ENCODE measurements at places on chromosomes 11 and 22.

GRCh38 chr11:34890089-34890488 lies 26.1 kb downstream of the APIP start:
- DNase-seq: no peak

DNA sequence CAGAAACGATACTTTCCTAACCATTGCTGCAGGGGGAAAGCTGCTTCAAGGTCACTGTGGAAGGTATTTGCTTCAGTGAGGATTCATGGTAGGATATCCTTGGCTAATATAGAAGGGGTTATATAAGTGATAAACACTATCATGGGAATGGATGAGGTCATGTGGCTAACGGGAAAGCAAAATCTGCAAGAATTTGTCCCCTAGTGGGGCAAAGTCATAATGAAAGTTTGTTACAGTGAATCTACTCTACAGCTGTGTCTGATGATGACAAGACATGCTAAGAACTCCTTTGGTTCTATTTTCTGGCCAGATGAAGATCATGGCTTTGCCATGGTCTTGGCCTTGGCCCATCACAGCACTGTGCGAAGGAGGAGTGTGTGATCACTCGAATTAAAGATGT lies 13.8 kb downstream of the MMP20 start:
- peak; percentile 8 for DNase-seq

DNA sequence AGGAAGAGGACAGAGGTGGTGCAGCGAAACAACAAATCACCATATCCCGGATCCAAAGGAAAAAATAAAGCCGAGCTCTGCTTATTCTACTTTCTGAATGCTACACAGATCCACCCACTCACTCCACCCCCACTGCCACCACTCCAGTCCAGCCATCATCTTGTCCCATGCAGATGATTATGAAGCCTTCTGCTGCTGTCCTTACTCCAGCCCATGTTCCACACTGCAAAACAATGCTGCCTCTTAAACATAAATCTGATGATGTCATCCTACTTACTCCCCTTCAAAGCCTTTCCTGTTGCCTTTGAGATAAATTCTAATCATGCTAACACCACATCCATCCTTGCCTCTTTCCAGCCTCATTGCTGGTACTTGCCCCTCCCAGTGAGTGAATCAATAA lies 6.5 kb upstream of the DRD2 start:
- DNase-seq: no peak

GRCh38 chr22:39148727-39149535 lies 3.5 kb downstream of the CBX7 start:
- DNase-seq: peak; percentile 4

DNA sequence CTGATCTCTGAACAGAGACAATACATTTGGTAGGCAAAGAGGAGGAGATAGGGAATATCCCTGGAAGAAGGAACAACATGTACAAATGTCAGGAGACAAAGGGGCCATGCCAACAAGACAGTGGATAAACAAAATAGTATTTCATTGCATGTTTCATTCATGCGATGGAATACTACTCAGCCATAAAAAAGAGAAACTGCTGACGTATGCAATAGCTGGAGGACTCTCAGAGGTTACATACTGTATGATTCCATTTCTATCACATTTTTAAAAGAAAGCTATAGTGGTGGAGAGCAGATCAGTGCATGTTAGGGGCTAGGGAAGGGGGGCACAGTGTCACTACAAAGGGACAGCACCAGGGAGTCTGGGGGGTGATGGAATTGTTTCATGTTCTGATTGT lies 572.9 kb upstream of the CADM1 start:
- DNase-seq: no peak

GRCh38 chr11:59216641-59217564 lies 4.2 kb upstream of the MPEG1 start:
- peak; percentile 100 for DNase-seq

GRCh38 chr11:121418625-121419114 lies 33.4 kb upstream of the SORL1 start:
- peak; percentile 99 for DNase-seq

- DNase-seq: peak; percentile 95
Measured at GRCh38 chr22:39942439-39943230, 17.6 kb upstream of the TMA7B start.

- DNase-seq: peak; percentile 27
Measured at GRCh38 chr11:68870470-68870869, 28.8 kb upstream of the CPT1A start.

DNA sequence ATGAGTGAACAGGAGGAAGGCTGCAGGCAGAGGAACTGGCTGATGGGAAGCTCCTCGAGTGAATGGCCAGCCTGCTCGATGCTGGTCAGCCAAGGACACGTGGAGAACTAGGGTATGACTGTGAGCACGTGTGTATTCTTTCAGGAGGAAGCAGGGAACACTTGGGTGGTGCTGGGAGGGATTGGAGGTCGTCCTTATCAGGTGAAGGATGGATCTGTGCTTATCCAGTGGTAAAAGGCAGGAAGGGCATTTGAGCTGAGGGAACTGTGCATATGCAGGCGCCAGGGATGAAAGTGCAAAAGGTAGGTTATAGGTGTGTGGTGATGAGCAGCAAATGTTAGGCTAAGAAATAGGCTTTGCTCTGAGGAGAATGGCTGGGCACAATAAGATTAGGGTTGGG lies 9.7 kb upstream of the SLCO2B1 start:
- DNase-seq: no peak

DNA sequence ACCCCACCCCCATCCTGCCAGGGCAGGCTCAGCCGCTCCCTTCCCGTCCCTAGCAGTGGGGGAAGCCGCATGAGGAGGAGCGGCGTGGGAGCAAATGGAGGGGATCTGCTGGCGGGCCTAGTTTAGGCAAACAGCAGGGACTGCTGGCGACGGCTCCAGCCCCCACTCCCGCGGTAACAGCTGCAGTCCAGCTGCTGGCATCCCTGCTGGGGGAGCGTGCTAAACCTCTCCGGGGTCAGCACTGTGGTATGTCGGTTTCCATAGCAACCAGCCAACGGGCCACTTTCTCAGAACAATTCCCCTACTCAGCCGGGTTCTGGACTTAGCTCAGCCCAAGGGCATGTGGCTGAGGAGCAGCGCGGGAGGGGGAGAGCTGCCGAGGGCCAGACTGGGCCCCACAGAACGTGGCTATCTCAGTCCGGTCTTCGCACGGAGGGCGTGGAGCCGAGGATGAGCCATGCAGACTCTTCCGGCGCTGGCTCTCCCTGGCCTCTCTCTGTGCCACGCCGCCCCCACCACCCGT lies 98.8 kb downstream of the PKNOX2 start:
- DNase-seq: no peak

DNA sequence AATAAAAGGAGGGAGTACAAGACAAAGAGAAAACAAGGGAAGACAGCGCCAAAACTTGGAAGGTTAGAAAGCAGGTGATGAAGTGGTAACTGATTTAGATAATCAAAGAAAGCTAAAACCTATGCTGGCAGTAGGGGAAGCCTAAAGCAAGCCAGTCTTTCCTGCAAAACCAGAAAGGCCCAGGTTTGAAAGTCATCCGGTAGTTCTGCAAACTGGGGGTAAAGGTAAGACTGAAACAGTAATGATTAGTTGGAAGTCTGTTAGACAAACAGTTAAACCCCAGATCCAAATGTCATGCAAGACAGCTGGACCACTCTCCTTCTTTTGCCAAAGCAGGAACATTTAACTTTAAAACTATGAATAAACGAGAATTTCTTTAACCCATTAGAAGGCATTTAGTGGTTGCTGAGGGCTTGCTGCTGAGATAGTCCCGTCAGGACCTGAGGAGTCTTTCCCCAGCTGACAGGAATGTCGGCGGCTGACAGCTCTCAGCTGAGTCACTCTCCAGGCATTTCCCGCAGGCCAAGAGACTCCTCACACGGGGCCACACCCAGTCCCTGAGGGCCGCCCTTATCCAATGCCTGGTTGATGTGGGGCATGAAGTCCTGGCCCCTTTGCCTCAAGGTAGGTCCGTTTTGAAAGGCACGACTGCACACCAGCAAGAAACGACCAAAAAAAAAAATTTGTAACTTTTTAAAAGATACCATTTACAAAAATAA lies 36.3 kb upstream of the CFAP300 start:
- DNase-seq: no peak

DNA sequence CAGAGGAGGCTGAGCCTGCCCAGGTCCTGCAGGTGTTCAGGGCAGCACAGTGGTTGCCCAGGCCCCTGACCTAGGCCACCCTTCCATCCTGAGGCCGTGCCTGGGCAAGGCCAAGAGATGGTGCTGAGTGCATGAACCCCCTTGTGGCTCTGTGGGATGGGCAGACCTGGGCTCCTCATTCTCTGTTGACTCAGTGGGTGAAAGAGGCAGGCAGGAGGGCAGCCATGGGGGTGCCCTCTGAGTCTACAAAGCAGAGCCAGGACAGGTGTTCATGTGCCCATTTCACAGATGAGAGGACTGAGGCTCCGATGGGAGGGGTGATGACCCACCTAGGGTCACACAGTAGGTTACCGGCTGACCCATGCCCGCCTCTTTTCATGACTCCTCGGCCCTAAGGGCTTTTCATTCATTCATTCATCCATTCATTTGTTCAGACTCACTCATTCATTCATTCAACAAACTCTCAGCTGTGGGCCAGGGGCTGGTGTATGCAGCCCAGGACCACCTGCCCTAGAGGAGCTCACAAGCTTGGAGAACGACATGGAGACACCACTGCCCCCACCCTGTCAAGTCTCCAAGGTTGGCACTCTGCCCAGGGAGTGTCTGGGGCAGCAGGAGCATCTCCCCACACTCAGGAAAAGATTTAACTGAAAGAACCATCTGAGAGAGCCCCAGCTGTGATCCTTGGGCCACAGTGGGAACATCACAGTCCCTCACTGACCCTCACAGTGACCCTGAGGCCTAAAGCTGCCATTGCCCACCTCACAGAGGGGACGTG lies 40.5 kb downstream of the IGLL5 start:
- no peak for DNase-seq

DNA sequence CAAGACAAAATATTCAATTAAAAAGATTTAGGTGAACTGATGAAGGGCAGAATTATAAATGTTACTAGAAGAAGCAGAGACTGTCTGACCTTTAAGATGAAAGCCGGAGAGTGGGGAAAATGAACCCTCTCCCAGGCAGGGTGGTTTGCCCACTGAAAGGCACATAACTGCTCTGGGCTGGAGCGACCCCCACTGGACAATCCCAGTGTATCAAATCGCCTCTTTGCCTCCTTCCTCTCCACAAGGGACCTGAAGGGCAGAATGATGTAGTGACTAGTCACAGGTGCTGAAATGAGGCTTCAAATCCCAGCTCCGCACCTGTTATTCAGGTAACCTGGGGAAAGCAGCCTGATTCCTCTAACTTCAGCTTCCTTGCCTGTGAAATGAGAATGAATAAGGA lies 69.0 kb downstream of the EFCAB6 start:
- DNase-seq: no peak

GRCh38 chr11:126339863-126340434 lies 15.5 kb upstream of the ST3GAL4 start:
- no peak for DNase-seq

DNA sequence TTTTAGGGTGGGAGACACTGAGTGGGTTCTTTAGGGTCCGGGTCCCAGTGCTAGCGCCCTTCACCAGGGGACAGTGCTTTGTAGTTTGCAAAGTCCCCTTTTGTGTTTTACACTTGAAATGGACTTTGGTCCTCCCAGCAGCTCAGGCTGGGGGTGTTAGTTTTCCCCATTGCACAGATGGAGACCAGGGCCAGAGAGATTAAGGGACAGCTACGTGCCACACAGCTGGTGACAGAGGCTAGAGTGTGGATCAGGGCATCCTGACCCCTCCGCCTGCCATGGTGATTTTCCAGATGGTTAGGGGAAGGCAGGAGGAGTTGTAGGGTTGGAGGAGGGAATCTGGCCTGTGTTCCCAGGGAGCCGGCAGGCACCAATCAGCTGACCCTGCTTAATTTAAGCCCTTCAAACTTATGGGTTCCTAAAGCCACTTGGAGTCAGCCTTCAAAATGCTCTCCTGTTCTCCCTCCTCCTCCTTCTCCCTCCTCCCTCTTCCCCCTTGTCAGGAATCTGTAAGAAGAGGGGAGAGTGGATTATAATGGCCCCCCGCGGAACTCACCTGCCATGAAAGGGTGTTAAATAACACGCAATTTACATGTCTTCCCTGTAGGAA lies 22.5 kb upstream of the MPPED1 start:
- no peak for DNase-seq

GRCh38 chr11:11971906-11972547 lies 36.4 kb downstream of the DKK3 start:
- no peak for DNase-seq

- DNase-seq: no peak
Measured at GRCh38 chr11:96567176-96567575, 177.4 kb downstream of the JRKL start.

GRCh38 chr22:29093030-29093429 lies 20.2 kb downstream of the KREMEN1 start:
- no peak for DNase-seq

DNA sequence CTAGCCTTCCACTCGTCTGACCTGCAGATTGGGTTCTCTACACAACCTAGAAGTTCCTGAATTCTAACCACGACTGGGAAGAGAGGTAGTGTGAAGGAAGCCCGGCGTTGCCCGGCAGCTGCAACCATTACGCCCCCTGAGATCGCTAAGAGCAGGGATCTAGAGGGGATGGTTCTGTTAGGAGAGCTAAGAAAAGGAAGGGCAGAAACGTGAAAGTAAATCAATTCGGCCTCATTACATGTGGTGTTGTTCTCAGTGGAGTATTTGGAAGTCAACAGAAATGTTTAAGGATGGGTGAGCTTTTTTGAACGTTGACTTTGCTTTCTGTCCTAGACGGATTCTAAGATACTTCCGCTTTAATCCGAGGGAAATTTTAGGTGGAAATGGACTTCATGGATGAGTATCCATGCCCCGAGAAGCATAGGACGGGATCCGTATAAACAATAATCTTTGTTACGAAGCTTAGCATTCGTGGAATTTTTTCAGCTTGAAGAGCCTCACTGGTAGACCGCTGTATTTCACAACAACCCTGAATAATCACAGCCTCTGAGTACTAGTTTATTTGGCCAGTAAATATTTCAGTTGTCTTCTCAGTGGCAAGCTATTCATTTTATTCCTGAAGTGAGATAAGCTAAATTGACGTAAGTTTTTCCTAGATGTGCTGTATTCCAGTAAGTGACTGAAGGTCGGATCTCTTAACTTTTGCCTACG lies 629 bp downstream of the ATP5MG start:
- peak; percentile 51 for DNase-seq

DNA sequence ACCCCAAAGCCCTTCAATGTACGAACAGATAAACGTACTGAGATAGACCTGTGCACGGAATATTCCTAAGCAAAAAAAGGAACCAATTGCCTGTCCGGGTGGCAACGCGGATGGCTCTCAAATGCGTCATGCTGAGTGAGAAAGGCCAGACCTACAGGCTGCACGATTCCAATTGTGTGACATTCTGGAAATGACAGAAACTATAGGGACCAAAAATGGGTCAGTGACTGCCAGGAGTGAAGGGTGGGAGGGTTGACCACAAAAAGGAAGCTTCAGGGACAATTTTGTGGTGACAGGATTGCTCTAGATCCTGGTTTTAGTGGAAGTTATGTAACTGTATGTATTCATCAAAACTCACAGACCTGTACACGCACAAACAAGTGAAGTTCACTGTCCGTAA lies 24.0 kb upstream of the SYT8 start:
- DNase-seq: peak; percentile 89

GRCh38 chr11:92330114-92330513 lies 105.5 kb downstream of the FAT3 start:
- no peak for DNase-seq

DNA sequence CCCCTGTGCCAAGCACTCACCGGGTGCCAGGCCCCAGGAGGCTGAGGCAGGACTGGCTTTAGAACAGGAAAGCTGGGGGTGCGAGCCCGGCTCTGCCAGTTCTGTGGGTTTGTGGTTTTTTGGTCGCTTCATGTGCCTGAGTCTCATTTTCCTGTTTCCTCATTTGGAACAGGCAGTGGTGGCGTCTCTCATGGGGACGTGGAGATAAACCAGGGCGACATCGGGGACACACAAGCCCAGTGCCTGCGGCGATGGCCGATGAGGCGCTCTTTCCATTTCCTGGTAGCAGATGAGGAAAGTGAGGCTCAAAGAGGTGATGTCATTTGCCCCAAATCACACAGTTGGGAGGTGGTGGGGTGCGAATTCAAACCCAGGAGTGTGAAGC lies 20.8 kb upstream of the CHKA start:
- DNase-seq: peak; percentile 93
